ENCODE measurements at places on chromosomes 13 and 19.

GRCh38 chr13:103803349-103803748, 737.1 kb upstream of the SLC10A2 start:
- no peak for DNase-seq

DNA sequence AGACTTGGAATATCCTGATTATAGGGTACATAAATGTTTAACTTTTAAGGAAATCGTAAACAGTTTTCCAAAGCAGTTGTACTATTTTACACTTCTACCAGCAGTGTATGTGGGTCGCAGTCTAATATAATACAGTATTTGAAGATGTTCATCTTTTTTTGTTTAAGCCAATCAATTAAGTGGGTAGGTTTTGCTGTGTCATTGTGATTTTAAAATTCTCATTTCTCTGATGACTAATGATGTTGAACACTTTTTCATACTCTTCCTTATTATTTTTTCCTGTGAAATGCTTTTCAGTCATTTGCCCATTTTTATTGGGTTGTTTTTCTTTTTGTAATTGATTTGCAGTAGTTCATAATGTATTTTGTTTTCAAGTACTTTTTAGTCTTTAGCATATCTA, 2689.7 kb downstream of the PCDH9 start:
- no peak for DNase-seq

- DNase-seq = no peak
Observed at GRCh38 chr13:26325876-26326275, 71.9 kb downstream of the CDK8 start.

- DNase-seq = no peak
Observed at GRCh38 chr13:26060357-26060756, 8.5 kb upstream of the SHISA2 start.

GRCh38 chr19:39377373-39378362, 13.2 kb downstream of the PAF1 start:
- DNase-seq = no peak

GRCh38 chr13:35617420-35617819, 140.9 kb upstream of the MAB21L1 start:
- no peak for DNase-seq
